Progenitor cell of endocrine pancreas (in vitro differentiated cells): ENCODE measurements at places on chromosomes 1 and 21. TPM values are rescaled to one million over a fixed set of nuclear protein-coding genes. Genes with fewer than 3 reads are reported as not detected.

Gene CLCA2
- not detected in 2 replicates for total RNA-seq

Gene POGK
- 49.9 and 53.6 TPM in 2 replicates for total RNA-seq

DNA sequence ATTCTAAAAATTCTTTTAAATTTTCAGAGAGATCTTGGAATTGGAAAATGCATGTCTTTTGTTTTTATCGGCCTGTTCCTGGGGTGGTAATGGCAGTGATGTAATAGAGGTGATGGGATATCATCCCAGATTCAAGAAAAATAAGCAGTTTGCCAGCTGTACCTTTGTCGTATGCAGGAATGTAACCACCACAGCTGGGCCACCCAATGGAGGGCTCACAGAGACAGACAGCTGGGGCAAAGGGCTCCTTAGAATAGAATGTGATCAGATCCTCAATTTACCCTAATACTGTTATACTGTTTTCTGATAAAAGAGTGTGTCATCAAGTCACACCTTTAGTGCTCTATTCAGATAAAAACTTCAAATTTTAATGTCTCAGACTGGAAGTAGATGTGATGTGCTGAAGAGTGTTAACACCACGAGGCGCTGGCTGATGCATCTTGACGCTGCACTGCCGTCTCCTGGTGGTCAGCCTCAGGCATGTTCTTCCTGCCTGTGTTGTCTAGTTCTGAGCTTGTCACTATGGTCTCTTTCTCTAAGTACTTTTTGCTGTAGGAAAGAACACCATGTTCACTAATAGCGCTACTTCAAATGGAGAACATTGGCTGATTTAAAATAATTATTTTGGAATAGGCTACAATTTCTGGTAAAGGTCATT lies 78.8 kb downstream of the C1orf21 start:
- no peak for DNase-seq

DNA sequence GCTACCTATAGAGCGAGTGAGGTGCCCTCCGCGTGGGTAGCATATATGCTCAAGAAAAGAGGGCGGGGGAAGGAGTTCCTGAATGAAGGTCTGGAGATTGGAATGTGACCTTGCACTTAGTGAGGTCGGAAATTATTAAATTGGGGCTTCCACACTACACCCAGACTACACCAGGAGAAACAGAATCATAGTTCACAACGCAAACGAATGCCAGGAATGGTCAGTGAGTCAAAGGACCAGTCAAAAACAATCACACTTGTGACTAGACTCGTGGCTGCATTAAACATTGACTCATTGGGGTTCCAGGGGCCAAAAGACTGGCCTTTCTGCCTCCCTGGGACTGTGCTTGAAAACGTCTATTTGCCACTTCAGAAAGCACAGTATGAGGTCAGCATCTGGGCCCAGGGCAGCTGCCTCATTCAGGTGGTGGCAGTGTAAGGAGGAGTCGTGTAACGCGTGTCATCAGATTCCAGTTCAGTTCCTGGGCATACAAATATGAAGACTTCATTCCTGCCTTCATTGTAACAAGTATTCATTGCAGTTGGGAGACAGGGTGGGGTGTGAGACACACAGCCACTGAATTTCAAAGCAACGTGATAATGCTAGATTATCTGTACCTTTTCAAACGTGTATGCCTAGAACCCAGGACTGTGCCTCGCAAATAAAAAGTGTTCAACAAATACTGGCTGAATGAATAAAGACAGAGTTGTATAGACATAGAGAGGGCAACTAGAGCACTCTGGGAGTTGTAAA lies at the start of gene YOD1:
TSS of gene YOD1 (minus strand) at position 18 of the 753 bp plus-strand sequence. CDS start 178 bp downstream, outside the sequence.
- no peak for DNase-seq

Gene VWA1
- total RNA-seq = 29.7 and 36.8 TPM in 2 replicates

Gene TMEM52
- total RNA-seq = 1.8 and 1.9 TPM in 2 replicates

- DNase-seq = no peak
These were observed 116.3 kb upstream of the SOD1 start for GRCh38 chr21:31543191-31543590.
